ENCODE measurements at places on chromosomes 5 and 9. TPM values are rescaled to one million over a fixed set of nuclear protein-coding genes. Genes with fewer than 3 reads are reported as not detected.
A peak's percentile ranks its signal among the peaks of the same experiment; 100 is the strongest.

The STK32A gene
- 2.9 TPM for total RNA-seq

The ANKRD18B gene
- 0.65 TPM for total RNA-seq

The FOXD4L6 gene
- not detected for total RNA-seq

The TMEM38B gene
- total RNA-seq = 10.9 TPM

The PCDHGC4 gene
- 1.5 TPM for total RNA-seq

The ANGPTL2 gene
- total RNA-seq = 11.4 TPM

The WNT8A gene
- not detected for total RNA-seq

The CSF2 gene
- total RNA-seq = 3.9 TPM

The IFNA2 gene
- total RNA-seq = not detected

The PTPRD gene
- total RNA-seq = 17.2 TPM

The PCDH12 gene
- total RNA-seq = 14.9 TPM

The IFNB1 gene
- not detected for total RNA-seq

The DBH gene
- total RNA-seq = not detected

- no peak for DNase-seq
Measured at GRCh38 chr9:87543251-87543650, 45.6 kb downstream of the DAPK1 start.

DNA sequence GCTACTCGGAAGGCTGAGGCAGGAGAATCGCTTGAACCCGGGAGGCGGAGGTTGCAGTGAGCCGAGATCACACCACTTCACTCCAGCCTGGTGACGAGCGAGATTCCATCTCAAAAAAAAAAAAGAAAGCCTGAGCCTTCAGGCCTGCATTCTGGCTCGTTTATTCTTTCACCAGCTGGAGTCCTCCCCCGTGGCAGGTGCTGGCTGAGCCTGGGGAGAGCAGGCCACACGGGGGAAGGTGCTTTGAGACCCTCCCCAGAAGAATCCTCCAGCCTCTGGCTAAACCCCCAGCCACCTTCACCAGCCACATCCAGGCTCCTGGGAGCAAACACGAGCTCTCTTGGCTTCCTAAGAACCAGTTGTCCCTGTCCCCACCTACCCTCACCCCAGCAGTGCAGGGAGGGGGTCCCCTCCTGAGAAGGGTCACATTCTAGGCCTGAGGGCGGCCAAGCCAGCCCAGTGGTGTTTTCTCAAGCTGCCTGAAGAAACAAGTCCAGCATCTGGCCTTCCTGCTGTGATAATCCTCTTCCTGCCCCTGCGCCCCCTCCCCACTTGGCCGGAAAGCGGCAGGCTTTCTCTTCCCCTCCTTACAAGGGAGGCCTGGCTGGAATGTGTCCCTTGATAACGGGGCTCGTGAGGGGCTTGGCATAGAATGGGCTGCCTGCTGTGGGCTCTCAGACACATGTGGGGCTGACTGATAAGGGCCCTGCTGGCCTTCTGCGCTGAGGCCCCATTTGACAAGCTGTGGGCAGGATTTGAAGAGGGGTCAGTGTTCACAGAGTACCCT lies 41.5 kb downstream of the PLPP7 start:
- peak; percentile 27 for DNase-seq

DNA sequence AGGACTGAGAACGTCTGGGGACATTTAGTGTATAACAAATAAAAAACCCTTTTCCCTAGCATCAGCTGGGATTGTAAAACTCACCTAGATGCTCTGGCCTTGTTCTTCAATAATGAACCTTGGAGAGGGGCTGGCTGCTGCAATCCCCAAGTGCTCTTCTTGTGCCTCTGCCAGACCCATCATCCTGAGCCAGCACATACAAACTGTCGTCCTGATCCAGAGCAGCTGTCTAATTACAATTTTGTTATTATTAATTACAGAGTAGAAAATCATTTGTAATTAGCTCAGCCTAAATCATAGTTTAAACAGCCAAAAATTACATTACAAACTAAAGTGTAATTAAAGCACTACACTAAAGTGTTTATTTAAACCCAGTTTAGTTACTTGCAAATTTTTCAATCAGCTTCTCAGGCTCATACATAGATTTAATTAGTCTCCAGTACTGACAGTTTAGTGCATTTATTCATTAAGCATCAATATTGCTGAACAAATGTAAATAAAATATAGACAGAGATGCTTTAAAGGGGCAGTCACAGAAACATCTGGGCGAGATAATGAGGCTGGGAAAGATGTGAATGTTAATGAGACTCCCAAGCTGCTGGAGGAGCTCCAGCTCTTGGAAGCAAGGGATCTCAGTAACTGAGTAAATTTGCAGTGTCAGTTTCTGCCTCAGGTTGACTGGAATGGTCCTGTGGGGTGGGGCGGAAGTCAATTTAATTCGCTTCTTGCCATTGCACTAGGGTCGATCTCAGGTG lies 632.3 kb upstream of the TLE4 start:
- DNase-seq = no peak

DNA sequence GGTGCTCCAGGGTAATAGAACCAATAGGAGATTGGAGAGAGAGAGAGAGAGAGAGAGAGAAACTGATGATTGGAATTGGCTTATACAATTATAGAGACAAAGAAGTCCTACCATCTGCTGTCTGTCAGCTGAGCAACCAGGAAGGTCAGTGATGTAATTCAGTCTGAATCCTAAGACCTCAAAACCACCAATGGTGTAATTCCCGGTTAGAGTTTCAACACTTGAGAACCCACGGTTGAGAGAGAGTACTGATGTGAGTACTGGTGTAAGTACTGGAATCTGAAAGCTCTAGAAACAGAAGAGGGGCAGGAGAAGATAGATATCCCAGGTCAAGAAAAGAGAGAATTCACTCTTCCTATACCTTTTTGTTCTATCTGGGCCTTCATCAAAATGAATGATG lies 775.8 kb downstream of the EFNA5 start:
- no peak for DNase-seq

DNA sequence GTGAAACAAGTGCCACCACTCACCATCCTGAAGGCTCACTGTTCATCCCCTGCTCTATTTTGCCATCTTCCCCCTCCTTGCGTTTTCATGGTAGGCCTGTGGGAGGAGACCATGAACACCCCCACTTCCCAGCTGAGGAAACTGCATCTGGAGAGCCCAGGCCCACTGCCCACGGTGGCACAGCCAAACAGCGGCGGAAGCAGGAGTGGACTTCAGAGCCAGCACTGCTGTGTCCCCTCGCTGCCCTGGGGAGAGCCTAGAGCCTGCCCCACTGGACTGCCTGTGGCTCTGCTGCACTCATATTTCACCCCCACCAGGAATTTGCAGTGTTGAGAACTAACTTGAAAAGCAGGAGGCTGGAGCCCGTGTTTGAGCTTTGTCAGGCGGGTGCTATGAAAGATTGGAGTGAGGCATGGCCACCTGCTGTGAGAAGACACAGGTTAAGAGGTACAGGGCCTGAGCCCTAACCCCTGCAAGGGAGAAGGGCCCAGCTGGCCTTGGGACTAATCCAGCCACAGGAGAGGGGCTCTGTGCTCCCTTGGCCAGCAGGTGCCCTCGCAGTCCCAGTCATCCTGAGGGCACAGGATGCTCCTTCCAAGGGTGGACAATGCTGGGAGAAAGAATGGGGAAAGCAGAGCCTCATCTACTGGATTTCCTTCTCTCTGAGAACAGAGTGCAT lies 79.0 kb downstream of the MACROH2A1 start:
- no peak for DNase-seq

GRCh38 chr5:143921525-143922311 lies 109.8 kb downstream of the HMHB1 start:
- no peak for DNase-seq

- DNase-seq = peak; percentile 65
Measured at GRCh38 chr9:121640076-121640475, 11.4 kb upstream of the DAB2IP start.

- DNase-seq = no peak
Measured at GRCh38 chr5:151679421-151680155, 7.1 kb downstream of the SPARC start.

- no peak for DNase-seq
Measured at GRCh38 chr5:4704951-4705350, 435.2 kb upstream of the ADAMTS16 start.

- DNase-seq = peak; percentile 14
Measured at GRCh38 chr9:135492886-135493669, 7.4 kb upstream of the MRPS2 start.

DNA sequence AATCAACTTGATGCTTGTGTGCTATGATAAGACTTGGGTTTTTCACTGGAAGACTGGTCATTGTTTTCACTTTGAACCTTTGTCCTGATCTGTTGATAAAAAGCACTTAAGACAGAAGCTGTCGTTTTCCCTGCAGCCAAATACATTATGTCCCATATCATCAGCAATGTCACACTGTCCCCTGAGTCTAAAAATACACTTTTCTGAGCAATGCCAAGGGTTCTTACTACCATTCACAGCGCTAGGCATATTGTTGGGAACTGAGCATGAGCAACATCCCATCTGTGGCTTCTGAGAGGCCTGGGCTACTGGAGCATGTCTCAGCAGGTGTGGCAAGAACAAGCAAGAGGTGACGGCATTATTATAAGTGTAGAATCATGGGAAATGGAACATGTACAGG lies 81.8 kb downstream of the SEMA6A start:
- no peak for DNase-seq

DNA sequence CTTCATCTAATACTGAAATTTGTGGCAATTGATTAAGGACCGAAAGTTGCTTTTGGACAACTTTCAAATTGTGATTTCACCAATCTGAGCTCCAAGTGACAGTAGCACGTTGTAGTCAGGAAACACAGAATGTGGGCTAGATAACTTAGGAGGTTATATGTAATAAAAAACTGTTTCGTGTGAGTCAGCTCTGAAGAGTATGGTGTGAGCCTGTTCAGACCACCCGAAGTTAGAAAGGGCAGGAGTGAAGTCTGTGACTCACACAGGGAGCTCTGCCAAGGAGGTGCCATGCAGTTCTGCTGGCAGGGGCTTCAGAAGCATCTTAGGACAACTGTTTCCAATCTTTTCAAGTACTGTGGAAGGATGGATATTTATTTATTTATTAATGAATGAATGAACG lies 16.4 kb upstream of the ZBTB34 start:
- no peak for DNase-seq

- no peak for DNase-seq
Measured at GRCh38 chr5:40746703-40747102, 9.1 kb downstream of the TTC33 start.

DNA sequence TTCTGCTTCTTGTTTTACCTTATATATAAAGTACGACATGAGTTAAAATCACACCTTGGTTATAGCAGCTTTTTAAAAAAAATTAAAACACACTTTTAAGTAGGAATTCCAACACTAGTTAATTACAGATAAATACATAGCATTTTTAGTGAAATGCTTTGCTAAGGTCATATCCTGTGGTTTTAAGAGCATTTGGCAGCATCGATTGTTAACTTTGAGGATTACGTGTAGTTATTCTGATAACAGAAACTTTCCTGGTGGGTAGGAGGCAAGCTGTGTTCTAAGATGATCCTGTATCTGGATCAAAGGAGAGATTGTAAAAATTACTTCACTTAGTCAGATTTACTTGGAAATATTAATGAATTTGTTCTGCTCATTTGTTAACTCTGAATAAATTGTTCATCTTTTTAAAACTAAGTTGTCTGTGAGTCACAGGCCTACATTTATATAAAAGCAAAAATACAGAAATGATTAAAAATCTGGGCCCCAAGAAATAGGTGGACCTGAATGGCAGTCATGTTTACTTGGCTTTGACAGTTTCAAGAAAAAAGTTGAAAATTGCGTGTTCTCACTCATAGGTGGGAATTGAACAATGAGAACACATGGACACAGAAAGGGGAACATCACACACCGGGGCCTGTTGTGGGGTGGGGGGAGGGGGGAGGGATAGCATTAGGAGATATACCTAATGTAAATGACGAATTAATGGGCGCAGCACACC lies 58.3 kb downstream of the TRIO start:
- DNase-seq = no peak

GRCh38 chr9:34578241-34579103 lies 11.1 kb downstream of the CNTFR start:
- no peak for DNase-seq

- no peak for DNase-seq
Measured at GRCh38 chr5:148735301-148735835, 81.0 kb upstream of the HTR4 start.

- peak; percentile 22 for DNase-seq
Measured at GRCh38 chr9:95107976-95108375, 209.5 kb downstream of the FANCC start.

GRCh38 chr5:107404595-107405374 lies 266.0 kb downstream of the EFNA5 start:
- no peak for DNase-seq

DNA sequence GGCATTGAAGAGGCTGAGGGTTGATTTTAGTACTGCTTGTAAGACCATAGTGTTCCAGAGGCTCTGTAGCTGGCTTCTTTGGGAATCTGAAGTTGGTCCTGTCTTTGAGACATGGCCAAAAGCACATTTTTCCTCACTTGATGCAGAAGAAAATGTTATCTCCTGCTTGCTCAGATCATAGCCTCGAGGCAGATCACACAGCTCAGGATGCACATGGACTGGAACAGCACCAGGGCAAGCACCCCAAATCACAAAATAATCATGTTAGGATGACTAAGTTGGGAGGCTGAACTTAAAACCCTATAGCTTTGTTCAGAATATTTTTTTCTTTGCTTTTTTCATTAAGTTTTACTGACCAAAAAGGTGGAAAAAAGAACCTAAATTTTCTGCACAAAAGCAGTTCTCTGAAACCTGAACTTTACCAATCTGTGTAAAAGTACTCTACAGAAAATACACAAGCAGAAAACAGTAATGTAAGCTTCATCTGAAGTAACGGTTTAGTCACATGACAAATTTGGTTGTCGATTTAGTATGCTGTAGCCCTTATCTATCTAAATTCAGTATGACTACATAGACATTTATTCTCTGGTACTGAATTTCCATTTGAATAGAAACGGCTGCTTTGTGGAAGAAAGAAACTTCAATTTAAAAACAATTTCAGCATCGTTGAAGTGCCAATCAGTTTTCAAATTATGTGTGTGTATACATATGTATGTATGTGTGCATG lies 3.4 kb downstream of the KLHL9 start:
- no peak for DNase-seq

DNA sequence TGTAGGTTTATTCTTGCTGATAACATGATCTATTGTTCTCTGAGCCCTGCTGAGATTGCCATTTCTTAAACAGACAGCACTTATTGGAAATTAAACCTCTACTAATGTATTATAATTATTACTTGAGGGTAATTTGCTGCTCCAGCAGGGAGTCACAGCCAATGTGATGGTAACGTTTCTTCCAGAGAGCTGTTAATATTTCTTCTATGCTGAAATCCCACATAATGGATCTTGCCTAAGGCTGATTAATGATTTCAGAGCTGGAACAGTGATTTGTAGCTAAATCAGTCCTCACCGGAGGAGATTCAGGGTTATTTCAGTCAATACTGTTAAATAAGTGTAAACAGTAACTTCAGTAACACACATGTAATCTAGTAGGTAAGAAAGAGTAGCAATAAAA lies 170.1 kb downstream of the CDH12 start:
- DNase-seq = no peak

DNA sequence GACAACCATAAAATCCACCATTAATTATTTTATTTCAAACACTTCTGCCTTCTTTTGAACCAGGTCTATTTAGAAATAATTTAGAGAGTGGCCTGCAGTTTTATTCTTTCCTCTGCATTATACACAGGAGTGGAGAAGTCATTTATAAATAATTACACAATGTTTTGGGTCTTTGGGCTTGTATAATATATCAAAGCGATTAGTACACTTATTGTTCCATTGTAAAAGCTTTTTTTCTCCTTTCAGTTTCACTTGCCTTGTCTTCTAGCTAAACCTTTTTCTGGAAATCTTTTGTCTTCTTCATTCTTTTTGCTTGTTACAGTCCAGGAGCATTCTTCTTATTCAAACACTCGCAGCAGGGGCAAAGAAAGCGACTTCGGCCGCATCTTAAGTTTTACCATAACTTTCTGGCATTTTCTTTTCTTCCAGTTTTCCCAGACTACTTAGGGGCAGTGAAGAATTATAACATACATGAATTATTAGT lies 7.3 kb upstream of the NEUROG1 start:
- DNase-seq = no peak

GRCh38 chr9:95018099-95018936 lies 291.8 kb downstream of the AOPEP start:
- DNase-seq = peak; percentile 63
